ENCODE measurements at places on chromosomes 7 and 10. TPM values are rescaled to one million over a fixed set of nuclear protein-coding genes. Genes with fewer than 3 reads are reported as not detected.

ZNF37A gene
- total RNA-seq = 11.7 TPM

RARRES2 gene
- not detected for total RNA-seq

SHH gene
- total RNA-seq = not detected

NPSR1 gene
- not detected for total RNA-seq

PTN gene
- 0.20 TPM for total RNA-seq
